Activated CD8-positive, alpha-beta memory T cell treated with anti-CD3 and anti-CD28 coated beads, Interleukin-2, amount 10 ng/mL, durations not matched to agents 7 days and 5 days (primary cell): ENCODE measurements at places on chromosomes 3 and 15. TPM values are rescaled to one million over a fixed set of nuclear protein-coding genes. Genes with fewer than 3 reads are reported as not detected.

NRROS gene
- 47.8 TPM for total RNA-seq

CFAP100 gene
- total RNA-seq: not detected

DNA sequence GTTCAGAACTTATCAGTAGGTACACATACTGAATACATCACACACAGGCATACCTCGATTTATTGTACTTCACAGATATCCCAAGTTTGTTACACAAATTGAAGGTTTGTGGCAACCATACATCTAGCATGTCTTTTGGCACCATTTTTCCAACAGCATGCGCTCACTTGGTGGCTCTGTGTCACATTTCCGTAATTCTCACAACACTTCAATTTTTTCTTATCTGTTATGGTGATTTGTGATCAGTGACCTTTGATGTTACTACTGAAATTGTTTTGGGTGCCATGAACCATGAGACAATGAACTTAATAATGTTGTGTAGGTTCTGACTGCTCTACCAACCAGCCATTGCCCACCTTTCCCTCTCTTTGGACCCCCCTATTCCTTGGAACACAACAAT, 10.8 kb downstream of the PARL start:
- H3K4me3 ChIP-seq: no peak overlapping the region
- no peak for DNase-seq
- H3K36me3 ChIP-seq: peaks cover 18% of the 10 kb centered on the region
- H3K4me1 ChIP-seq: peaks cover 16% of the 10 kb centered on the region
- H3K27ac ChIP-seq: no peak overlapping the region
- H3K27me3 ChIP-seq: no peaks in the 10 kb centered on the region

DNA sequence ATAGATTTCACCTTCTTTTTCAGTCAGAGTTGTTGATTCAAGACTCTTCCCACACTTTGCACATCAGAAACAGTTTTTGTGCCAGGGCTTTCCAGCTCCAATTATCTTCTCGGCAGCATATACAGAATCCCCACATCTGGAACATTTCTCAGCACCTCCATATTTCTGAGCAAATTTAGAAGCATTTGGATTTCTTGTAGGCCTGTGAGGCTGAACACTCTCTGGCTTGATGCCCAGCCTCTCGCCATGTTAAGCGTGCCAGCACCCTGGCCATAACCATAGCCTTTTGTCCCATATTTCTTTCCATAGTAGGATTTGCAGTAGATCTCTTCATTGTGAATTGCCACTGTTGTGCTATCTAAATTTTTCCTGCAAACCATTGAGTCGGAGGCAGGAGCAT, 28.3 kb downstream of the CD80 start:
- no peaks in the 10 kb centered on the region for H3K27me3 ChIP-seq
- H3K4me3 ChIP-seq: no peak overlapping the region
- no peaks in the 10 kb centered on the region for H3K4me1 ChIP-seq
- H3K27ac ChIP-seq: no peak overlapping the region
- peaks cover 57% of the 10 kb centered on the region for H3K36me3 ChIP-seq
- no peak for DNase-seq

SLC30A4 gene
- total RNA-seq: 4.1 TPM

TTLL13 gene
- total RNA-seq: 0.80 TPM
